ENCODE measurements at places on chromosomes 7 and 10. TPM values are rescaled to one million over a fixed set of nuclear protein-coding genes. Genes with fewer than 3 reads are reported as not detected.

DNA sequence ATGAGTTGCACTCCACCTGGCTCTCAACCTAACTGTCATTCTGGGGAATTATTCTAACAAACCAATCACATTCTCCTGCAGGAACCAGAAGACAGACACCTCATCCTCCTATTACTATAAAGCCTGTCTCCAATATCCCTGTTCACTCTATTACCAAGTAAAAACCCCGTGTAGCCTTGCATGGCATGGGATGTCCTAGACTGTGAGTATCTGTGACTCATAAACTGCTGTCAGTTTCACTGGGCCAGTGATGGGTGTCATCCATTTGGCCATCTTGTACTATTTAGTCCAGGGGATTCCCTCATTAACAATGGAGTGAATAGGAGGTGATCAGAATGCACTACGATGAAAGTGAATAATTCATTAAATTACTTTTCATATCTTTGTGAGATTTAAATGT lies 608.7 kb downstream of the DNAJB9 start:
- DNase-seq, result no peak

GRCh38 chr10:14362104-14362503 lies 31.4 kb upstream of the FRMD4A start:
- no peak for DNase-seq

- DNase-seq, result peak; percentile 10
These were observed 59.8 kb downstream of the COL13A1 start for GRCh38 chr10:69861251-69862240.

DNA sequence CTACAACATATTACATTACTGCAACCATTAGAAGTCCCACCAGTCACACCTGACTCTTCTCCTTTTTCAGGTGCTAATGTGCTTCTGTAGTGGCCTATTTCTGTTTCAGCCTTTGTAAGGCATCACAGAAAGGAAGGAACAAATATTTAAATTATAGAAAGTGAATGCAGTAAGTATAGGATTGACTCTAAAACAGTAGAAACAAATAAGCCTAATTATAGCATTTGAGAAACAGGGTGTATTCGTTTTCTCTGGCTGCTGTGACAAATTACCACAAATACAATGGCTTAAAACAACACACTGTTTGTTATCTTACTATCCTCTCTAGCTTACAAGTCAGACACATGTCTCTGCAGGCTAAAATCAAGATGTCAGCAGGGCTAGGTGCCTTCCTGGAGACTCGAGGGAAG lies 69.4 kb downstream of the CCSER2 start:
- no peak for DNase-seq

DNA sequence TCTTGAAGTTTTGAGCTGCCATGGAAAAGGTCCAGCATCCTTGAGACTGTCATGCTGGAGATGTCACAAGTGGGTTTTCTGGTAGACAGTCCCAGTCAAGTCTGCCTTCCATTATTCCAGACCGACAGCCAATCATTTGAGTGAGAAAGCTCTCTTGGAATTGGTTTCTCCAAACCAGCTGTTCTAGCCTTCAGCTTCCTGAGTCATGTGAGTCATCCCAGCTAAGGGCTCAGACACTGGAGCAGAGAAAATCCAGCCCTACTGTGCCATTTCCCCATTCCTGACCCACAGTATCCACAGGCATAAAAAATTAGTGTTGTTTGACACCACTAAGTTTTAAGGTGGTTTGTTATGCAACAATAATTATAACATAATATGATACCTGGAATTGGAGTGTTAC lies 219.0 kb downstream of the ADRA2A start:
- no peak for DNase-seq

GRCh38 chr10:62803724-62804355 lies 680 bp upstream of the ADO start:
- no peak for DNase-seq

DNA sequence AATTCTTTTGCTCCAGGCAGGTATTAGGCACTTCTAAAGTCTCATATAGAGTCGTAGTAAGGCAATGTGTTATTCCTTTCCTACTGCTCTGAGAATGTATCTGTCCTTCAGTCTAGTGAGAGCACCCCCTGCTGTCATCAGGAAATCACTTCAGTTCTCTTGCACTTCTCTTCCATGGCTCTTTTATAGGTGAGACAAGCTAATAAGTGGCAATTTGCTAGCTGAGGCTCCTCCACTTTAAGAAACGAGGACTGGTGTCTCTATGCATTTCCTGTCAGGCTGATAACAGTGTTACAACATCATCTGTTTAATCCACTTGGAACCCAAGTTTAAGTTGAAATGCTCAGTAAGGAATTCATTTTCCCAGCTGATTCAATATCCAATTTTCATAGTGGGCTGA lies 350.6 kb downstream of the TFEC start:
- no peak for DNase-seq

DNA sequence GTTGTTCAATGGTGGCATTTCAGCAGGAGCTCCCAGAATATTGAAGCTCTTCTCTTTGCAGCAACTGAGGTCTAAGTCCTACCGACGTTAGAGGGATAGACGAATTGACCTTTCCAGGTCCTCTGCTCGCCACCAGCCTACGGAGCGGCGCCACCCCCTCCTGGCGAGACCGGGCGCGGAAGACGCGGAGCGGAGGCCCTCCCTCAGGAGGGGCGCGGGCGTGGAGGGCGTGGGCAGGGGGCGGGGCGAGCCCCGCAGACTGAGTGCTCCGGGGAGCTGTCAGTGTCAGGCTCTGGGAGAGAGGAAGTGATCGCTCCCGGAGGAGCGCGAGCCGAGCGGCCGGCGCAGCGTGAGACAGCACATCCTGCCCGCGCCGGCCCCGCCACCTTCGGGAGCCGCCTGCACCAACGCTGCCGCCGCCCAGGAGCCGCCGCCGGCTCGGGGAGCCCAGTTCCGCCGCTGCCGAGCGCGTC lies at the start of gene DYNC1I1:
Gene DYNC1I1, plus strand, starts transcription at position 257 of the 473 bp plus-strand sequence. CDS start 32,176 bp downstream, outside the sequence.
- peak; percentile 32 for DNase-seq

DNA sequence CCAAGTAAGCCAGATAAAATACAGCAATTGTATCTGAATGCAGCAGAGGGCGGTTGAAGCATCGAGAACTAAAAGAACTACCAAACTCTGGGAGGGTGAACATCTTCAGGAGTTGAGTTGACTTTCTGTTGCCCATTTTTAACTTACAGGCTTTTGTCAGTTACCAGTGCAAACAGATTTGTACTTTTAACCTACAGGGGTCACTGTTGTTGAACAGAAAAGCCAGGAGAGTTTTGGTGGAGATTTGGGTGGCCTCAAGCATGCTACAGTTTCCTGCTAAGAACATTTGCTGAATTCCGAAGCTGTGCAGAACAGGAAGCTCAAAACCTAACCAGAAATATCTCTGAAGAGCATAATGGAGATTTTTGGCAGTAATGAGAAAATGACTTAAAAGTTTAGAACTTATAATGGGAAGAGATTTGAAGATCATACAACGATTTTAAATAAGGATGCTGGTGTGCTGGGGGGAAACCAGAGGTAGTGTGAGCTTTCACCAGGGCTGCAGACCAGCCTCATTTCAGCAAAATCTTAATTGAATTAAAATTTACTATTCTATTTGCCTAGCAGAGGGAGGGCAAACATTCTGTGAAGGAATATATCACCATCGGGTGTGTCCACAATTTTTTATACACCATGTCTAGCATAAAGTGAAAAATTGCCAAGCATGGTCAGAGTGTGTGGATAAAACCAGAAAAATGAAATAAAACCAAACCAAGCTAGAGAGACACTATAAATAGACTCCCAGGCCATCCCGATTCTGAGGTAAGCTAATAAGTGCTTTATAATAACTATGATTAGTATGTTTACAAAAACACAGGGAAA lies 208.6 kb upstream of the CCDC6 start:
- no peak for DNase-seq

GRCh38 chr10:114876602-114877300 lies 55.2 kb downstream of the FHIP2A start:
- DNase-seq, result peak; percentile 68

DNA sequence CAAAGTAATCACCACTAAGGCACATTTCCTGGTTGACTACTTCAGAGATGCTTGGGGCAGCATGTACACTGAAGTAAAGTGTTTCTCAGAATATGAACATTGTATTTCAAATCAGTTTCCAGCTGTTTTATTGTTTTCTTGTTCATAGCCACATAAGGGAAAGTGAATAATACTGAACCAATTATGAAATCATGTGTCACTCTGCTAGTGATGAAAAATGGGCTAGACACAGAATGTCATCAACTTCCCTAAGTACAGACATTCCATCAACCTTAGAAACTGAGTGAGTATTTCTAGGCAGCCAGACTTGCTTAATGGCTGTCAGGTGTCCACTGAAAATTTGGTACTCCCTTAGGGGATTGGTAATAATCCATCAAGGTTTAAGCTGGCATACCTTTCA lies 603.5 kb downstream of the ARL4A start:
- DNase-seq, result no peak

GRCh38 chr7:140521421-140521820 lies 42.1 kb upstream of the MKRN1 start:
- no peak for DNase-seq

DNA sequence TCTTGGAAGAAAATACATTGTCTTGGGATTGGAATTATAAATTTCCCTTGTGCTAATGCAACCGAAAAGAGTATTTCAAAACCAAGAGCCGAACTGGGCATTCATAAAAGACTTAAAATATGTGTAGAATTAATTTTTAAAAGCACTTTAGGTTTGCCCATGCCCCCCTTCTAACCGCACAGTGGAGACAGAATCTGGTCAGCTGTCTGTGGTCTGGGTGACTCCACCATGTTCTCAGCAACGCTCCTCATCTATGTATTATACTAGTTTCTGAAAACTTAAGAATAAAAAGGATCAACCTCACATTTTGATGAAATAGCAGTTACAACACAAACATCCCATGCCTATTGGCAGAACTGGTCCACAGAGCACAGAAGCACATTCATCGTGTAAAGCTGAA lies 192.6 kb upstream of the C7orf33 start:
- no peak for DNase-seq

DNA sequence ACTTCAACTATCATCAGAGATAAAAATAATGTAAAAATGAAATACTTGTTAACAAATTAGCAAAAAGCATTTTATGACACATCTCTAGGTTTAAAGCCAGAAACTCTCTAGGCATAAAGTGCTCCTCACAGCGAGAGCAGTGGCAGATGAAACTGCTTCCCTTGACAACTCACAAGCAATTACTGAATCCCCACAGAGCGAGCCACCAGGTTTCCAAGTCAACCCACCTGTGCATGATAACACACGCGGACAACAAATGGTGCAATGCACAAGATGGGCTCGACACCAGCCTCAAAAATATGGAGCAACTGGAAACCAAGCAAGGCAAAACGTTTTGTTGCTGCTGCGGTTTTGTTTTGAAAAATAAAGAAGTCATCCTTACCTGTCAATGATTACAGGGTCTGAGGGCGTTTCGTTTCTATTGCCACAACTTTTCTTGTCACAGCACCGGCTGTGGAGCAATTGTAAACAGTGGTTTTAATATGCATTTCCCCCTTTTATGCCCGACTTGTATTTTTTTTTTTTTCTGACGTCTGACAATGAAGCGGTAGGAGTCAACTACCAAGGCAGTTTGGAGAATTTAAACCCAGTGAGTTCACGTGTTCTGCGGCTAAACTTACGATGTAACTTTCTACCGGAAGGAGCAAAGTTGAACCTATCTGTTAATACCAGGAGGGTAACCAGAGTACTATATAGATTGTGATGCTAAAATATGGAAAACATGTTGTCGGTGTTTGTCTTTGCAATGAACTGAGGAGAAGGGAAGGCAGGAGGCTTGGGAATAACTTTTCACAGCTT lies 7.0 kb downstream of the EBF3 start:
- no peak for DNase-seq

- DNase-seq, result no peak
These were observed 32.9 kb upstream of the UTF1 start for GRCh38 chr10:133196936-133197758.

DNA sequence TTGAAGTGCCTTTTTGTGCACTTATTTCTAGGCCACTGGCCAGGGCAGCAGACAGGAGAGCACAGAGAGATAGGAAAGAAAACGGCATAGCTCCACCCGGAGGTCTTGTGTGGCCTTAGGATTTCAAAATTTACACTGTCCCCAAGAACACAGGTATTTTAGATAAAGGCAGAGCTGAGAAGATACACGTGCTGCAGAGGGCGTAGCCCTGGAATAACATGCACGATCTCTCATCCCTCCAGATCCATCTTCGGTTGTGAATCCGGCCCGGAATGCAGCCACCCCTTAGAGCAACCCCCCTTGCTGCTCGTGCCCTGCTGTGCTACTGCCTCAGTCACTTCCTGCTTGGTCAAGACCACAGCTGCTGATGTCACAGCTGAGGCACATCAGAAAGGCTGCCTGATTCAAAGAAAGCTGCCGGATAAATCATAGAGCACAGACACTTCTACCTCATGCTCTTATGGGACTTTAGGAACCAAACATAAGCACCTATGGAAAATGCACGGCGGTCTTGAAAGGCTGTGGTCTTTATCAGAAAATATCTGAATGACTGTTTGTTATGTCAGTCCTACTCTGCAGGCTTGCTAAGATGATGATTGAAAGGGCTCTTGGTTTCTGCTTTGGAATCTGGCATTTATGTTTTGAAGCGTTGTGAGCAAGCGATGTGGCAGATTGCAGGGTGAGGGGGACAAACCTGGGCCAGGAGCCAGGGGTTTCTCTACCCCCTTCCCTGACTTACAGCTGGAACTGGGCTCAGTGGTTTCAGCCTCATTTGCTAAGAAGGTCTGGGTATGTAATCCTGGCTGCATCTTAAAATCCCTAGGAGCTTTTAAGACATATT lies 152.0 kb downstream of the SVIL start:
- DNase-seq, result peak; percentile 68

GRCh38 chr7:50509459-50509858 lies 55.7 kb downstream of the DDC start:
- no peak for DNase-seq

DNA sequence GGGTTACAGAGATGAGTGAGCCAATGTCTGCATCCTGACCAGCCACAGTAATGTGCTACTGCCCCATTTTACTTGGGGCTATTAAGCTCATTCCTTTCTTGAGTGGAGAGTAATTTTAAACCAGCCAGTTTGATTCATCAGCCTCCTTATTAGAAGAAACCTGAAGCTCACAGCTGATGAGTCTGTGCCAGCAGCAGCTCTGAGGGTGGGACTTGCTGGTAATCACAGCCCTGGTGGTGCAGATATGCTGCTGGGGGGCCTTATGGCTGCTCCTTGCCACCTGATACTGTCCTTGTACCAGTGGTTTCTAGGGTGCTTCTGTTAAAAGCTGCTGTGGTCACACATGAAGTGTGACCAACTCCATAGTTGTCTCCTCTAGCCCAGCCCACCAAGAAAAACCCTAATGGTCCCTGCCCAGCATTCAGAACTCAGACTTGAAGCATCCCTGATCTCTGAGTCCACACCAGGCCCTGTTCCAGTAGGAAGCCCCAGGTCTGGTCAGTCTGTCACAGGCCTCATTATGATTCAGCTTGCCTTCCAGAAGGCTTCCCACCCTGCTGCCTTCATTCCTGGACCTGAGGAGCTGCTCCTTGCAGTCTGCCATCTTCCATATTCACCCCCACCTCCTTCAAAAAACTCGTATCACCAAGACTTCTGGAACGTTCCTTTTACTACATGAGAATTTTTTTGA lies 28.9 kb upstream of the RBM20 start:
- DNase-seq, result no peak

- no peak for DNase-seq
These were observed 42.3 kb downstream of the PPP1R17 start for GRCh38 chr7:31729195-31729804.

GDF10 gene
- total RNA-seq, result 0.50 TPM

SFMBT2 gene
- 12.8 TPM for total RNA-seq

SH2D4B gene
- total RNA-seq, result 0.12 TPM
